KG1 (cell line): ENCODE measurements at places on chromosomes 6 and 20.

DNA sequence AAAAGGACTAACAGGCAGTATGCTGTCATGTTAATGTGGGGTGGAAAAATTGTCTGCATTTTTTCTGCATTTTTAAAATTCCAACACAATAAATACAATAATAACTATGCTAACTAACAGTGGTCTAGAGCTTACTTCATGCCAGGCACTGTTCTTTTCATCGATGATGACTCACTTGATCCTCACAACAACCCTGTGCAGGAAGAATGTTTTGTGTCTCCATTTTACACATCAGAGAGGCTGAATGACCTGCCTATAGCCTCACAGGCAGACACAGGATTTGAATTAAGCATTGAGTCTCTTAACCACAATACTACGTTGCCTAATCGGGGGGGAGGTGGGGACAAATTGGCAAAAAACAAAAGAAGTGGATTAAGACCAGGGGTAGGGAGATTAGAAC is 26.9 kb upstream of the FANCE start:
- DNase-seq = no peak

GRCh38 chr6:73614802-73615201 is 39.0 kb downstream of the SLC17A5 start:
- DNase-seq = no peak

GRCh38 chr6:169691260-169691659 is 10.6 kb downstream of the WDR27 start:
- DNase-seq = no peak

DNA sequence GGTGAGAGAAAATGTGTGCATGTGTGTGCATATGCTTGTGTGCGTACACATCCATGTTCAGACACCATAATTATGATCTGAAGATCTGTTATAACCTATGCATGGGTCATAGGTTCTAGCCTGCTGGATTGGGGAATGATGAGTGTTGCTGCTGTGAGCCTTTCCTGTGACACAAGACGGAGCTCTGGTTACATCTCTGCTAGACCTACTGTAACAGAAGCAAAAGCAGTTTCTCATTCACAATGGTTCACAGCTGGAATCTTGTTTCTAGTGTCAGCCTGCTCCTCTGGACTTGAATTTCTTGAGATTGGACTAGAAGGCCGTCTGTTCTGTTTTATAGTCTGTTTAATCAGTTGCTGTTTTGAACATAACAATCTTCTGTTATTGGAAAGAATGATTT is 40.1 kb downstream of the DEFB114 start:
- DNase-seq = no peak

- DNase-seq = peak; percentile 54
Measured at GRCh38 chr6:155177363-155177961, 86.4 kb upstream of the CLDN20 start.

DNA sequence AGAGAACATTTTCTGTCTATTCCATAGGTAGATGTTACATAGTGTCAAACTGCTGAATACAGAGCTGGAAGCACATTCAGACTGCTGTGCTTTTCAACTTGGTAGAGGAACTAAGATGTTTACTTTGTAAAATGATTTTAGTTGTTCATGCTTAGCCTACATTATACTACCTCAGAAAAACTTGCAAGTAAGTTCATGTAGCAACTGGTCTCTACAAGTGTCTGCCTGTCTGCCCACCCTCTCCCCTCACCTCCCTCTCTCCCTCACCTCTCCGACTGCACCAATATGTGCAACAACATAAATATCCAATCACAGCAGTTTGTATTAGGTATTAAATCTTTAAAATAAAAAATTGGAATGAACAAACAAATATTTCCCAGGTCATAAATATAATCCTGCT is 25.3 kb downstream of the ELOVL4 start:
- DNase-seq = no peak
